ENCODE measurements at places on chromosomes 2 and 18.

- DNase-seq, result no peak
These were observed 224.4 kb downstream of the ZNF385B start for GRCh38 chr2:179636995-179637394.

- DNase-seq, result no peak
These were observed 40.7 kb downstream of the KLHL14 start for GRCh38 chr18:32732165-32732564.

DNA sequence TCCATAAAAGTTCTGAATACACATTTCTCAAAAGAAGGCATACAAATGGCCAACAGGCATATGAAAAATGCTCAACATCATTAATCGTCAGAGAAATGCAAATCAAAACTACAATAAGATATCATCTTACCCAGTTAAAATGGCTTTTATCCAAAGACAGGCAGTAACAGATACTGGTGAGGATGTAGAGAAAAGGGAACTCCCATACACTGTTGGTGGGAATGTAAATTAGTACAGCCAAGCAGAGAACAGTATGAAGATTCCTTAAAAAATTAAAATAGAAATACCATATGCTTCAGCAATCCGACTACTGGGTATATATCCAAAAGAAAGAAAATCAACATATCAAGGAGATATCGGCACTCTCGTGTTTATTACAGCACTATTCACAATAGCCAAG, 1312.5 kb downstream of the DSC3 start:
- DNase-seq, result no peak

GRCh38 chr2:218400167-218400929, 680 bp downstream of the CTDSP1 start:
- no peak for DNase-seq

DNA sequence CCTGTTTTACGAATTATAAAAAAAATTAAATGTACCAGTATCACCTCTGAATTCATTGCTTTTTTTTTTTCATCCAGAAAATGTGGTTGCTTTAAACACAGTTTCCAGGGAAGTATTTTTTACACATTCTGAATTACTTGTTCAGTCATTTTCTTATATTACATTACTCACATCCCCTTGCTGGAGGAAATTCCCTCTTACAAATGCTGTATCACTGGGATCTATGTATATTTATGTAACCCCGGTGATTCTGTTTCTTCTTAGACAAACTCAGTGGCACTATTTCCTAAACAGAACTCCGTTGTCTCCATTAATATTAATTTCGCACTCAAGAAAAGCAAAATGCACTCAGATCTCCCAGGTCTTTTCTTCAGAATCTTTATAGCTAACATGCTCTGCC, 1078.5 kb upstream of the ZEB2 start:
- DNase-seq, result no peak

DNA sequence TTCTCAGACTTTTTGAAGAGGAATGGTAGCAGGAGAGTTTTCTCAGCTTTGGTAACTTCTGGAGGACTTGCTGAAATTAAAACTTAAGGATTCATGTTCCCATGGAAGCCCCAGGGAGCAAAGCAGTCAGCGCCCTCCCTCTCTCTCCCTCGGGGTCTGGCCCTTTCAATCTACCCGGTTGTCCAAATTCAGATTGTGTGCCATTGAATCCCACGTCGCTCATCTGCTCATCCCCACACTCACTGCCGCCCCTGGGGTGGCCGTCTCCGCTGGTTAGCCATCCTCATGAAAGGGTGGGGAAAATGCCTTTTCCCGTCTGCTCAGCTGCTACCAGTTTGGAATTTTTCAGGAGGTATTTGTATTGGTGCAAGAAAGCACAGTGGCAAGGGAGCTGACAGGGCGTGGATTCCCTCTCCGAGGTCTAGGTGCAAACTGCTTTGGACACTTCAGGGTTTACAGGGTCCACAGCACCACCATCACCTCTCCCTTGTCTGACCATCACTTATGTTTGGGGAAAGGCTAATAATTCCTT, 27.1 kb downstream of the MCFD2 start:
- no peak for DNase-seq

DNA sequence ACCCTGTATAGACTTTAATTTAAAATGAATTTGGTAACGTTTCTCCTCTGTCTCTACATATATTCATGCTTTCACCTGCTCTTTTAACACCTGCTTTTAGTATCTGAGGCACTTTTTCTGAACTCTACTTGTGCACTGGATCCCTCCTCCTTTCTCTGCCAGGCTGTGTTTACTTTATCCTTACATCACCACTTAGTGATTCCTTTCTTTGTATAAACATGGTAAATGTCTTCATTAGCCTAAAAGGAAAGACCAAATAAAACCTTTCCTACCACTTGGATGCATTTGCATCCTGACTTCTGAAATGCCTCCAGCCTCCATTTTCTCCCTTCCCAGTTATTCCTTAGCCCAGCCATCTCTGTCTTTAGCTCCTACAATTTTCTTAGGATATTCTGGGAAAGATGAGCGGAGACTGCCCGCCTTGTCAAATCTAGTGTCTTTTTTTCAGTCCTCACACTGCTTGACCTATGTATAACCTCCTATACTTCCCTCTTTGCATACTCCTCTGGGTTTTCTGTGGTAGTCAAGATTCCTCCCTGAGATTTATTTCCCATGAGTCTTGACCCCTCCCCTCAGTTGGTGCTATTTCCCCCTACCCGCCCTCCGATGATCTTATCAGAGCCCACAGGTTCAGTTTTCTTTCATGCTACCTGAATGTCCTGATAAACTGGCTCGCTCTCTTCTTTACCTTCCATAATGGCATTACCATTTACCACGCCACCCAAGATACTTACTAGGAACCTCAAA, 44.8 kb downstream of the REL start:
- no peak for DNase-seq

GRCh38 chr2:227326783-227327182, 1.7 kb downstream of the MFF start:
- DNase-seq, result no peak

- DNase-seq, result no peak
These were observed 66.8 kb upstream of the DNER start for GRCh38 chr2:229780856-229781773.

DNA sequence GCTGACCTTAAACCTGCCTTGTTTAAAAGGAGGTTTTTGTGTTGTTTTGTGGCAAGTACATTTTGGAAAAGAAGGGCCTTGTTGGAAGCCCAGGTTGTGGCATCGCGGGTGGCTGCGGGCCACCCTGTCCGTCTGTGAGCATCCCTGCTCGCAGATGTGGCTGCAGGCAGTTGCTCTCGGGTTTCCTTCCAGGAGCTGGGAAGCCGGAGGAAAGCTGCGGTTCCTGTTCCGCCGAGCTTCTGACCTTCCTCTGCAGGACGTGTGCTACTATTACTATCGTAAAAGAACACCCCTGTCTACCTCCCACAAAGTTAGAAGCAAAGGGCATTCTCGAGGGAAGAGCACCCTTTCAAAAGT, 766 bp downstream of the MFF start:
- no peak for DNase-seq

DNA sequence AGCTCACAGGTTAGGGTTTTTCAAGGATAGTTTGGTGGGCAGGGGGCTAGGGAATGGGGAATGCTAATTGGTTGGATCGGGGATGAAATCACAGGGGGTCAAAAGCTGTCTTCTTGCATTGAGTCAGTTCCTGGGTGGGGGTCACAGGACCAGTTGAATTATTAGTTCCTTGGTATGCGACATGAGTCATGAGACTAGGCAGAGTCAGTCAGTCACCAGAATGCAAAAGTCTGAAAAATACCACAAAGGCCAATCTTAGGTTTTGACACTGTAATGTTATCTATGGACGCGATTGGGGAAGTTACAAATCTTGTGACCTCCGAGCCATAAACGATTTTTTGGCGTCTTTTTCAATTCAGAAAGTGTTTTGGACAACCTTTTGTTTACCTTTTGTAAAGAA, 101.2 kb downstream of the ZNF519 start:
- no peak for DNase-seq

GRCh38 chr18:26524002-26524401, 24.4 kb downstream of the KCTD1 start:
- no peak for DNase-seq

DNA sequence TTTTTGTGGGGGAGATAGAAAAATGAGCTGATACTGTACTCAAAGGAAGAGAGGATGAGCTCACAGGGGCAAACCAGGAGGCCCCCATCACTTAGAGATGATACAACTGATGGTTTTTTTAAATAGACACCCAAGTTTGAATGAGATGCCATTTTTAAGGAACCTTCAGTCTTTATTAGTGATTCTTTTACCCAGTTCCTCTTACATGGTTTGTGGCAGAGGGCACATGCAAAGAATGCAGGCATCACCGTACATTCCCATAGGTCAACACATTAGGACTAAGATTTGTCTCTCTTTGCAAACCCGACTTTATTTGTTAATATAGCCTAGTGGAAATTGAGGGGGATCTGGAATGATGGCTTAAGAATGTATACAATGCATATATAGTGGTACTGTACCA, 250.9 kb downstream of the ASXL3 start:
- DNase-seq, result no peak

GRCh38 chr2:212915121-212915782, 236.2 kb downstream of the IKZF2 start:
- DNase-seq, result no peak
